Activated T-helper 2 cell treated with anti-CD3 and anti-CD28 coated beads, Interferon-gamma antibody, Interleukin-2, Interleukin-4, amounts not matched to agents 10 μg/mL and 5 μg/mL and 100 μg/mL, durations not matched to agents 14 hours and 24 hours and 36 hours (primary cell): ENCODE measurements at places on chromosomes 3 and 15.

- DNase-seq, result no peak
These were observed 54.4 kb downstream of the ANXA2 start for GRCh38 chr15:60343221-60343970.

DNA sequence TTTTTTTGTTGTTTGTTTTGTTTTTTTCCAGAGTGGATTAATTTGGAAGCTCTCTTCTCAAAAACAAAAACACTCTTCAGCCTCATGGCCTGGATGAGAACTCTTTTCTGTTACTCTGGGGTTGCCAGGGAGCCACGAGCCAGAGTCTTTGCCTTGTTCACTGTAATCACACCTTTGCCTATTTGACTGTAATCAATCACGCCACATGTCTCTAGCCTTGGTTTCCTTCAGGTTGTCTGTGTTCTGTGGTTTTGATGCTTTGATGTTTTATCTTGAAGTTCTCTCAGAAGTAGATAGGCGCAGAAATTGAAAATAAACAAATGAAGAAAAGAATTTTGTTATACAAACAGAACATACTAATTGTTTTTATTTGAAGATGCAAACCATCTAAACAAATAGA, 62.3 kb upstream of the IGF1R start:
- DNase-seq, result no peak

GRCh38 chr3:64023861-64024223, 548 bp upstream of the PSMD6 start:
- no peak for DNase-seq

GRCh38 chr3:178131801-178132200, 404.4 kb upstream of the KCNMB2 start:
- no peak for DNase-seq

- peak; percentile 57 for DNase-seq
These were observed 31.8 kb upstream of the ZNF774 start for GRCh38 chr15:90320062-90320884.

DNA sequence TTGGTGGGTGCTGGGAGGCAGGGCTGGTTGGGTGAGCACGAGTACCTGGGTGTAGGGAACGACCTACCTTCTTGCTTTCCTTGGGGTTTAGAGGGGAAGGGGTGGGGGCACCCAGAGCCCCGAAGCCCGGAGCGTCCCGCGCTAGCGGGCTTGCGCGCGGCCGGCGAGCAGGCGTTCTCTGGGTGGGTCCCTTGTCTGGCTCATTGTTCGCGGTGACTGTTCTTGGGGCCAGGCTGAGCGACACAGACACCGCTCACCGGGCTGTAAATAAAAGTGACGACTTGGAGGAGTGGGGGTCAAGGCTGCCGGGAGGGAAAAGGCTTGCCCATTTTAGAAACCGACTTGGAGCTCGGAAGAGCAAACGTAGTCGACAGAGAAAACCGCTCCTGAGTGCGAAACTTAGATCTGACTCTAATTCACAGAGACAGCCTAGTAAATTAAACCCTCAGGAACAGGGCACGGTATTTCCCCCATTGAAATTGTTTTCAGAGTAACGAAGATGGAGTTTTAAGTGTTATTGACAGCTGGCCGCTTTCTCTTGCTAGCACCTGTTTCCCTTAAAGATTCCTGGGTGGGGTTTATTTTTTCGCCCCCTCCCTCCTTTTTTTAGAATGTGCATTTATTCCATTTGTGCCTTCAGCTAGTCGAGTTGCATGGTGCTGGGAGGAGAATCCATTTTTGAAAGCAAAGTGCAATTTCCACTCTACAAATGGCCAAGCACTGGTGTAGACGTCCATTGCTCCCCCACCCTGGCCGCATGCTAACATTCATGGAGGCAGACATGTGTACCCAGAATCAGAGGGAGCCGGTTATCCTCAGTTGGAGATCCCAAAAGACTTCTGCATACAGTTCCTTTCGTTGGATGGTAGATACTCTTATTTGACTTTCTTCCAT, 532.1 kb upstream of the SEMA6D start:
- no peak for DNase-seq

- no peak for DNase-seq
These were observed 6.1 kb downstream of the GRAMD1C start for GRCh38 chr3:113844622-113845222.

DNA sequence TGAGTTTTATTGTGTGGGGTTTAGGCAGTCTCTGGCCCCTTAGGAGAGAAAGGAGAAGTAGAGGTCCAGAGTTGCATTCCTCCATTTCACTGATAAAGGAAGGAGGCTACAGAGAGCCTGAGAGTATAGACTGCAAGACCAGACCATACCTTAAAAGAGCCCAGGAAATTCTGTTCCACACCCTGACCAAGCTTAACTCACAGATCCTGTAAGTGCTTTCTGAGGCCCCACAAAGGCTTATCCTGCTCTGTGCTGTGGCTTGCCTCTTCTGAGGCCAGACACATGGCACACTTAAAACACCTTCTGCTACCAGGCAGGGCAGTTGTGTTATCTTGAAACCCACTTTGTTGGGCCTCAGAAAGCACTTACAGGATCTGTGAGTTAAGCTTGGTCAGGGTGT, 39.2 kb upstream of the LEKR1 start:
- no peak for DNase-seq

DNA sequence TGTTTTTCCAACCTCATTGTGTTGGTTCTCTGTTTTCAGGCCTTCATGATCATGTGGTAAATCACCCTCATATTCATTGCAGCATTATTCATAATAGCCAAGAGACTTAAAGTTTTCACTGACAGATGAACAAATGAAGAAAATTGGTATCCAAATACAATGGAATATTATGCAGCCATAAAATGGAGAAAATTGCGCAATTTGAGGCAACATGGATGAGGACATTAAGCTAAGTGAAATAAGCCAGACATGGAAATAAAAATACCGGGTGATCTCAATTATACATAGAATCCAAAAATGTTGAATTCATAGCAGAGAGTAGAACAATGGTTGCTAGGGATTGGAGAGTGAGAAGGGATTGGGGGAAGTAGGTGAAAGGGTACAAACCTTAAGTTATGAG, 491.9 kb upstream of the KCNMB2 start:
- DNase-seq, result no peak

DNA sequence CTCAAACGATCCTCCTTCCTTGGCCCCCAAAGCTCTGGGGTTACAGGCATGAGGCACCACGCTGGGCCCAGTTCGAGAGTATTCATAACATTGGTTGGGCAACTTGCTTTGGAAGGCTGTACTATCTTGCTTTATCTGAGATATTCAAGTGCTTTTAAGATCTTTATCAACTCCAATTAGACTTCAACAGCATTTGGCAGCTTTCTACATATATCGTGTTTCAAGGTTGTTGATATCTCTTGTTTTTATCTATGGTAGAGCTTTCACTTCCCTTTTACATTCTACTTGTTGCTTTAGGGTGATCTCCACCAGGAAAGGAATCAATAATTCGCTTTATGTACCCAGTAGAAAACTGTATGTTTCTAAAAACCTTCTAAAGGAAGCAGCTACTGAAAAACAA, 395.3 kb downstream of the IL5RA start:
- DNase-seq, result no peak

- no peak for DNase-seq
These were observed 201.5 kb downstream of the SOX2 start for GRCh38 chr3:181913254-181913653.

- no peak for DNase-seq
These were observed 6.9 kb downstream of the MAP1A start for GRCh38 chr15:43524254-43524845.

DNA sequence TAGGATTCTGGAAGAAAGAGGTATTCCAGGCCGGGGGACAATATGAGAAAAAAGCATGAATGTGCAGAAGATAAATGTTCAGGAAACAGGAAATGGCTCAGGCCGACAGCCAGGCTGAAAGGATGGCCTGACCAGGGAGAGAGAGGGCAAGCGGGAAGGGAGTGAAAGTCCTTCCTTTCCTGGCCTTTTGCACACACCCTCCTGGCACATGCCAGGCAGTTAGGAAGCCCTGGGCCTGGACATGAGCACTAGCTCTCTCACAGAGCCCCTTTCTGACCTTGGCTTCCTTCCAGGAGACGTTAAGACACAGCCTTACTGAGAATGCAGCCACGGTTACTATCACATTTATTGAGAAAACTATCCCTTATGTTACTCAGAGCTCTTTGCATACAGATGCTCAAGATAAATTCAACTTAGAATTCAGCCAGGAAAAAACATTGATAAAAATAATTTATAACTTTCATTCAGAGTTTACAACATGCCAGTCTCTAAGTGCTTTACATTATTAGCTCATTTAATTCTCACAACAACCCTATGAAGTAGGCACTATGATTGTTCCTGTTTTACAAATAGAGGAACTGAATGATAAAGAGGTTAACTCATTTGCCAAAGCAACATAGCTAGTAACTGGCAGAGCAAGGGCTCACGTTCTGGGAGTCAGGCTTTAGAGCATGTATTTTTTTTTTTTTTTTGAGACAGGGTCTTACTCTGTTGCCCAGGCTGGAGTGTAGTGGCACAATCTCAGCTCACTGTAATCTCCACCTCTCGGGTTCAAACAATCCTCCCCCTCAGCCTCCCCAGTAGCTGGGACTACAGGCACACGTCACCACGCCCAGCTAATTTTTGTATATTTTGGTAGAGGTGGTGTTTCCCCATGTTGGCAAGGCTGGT, 39.4 kb upstream of the SMAD3 start:
- DNase-seq, result no peak

DNA sequence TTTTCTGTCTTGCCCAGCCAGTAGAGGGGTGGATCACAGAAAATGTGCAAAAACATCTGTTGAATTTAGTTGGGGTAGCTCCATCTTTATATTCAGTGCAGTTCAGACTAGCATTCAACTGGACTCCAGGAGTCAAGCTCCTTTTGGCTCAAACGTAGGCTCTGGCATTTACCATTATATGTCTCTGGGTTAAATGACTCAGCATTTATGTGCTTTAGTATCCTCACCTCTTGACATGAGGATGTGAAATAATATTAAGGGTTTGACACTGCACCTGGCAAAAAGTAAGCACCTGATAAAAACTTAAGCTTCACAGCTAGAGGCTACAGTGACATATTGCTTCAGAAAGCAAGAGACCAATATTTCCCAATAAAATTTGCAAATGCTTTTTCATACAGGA, 14.8 kb downstream of the PRC1 start:
- no peak for DNase-seq

DNA sequence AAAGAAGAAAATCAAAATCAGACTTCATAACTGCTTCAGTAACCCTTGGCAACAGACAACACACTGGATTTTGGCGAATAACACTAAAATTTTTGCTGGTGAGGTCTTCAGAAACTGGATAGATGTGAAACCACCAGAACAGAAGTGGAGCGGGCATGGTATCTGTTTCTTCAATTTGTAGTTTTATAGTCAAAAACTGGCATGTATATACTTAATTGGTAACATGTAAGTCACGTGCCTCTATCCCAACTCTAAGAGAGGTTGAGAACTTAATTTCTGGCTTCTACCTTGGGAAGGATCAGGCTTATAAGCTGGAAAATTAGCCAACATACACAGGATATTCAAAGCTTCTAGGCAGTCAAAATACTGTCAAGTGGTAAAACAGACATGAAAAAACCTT, 172.6 kb upstream of the CHL1 start:
- DNase-seq, result no peak

DNA sequence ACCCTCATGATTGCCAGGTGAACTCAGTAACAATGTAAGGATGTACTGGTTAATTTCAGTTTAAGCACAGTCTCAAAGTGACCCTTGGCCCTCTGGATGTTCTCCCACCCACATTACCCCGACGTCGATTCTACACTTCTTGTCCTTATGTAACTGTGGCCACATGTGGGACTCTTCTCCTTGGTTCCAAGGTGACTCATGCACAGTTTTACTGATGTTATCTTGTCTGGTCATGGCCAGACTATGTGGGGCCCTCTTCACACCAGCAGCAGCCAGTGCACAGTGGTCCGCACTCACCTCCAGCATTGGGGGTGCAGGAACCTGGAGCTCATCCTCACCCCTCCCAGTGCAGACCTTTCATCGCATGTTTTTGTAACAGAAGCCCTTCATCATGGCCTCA, 519.4 kb downstream of the OCA2 start:
- DNase-seq, result no peak

GRCh38 chr3:122294359-122294758, 30.7 kb upstream of the CSTA start:
- DNase-seq, result no peak

- no peak for DNase-seq
These were observed 7.4 kb downstream of the ZXDC start for GRCh38 chr3:126468028-126468891.

DNA sequence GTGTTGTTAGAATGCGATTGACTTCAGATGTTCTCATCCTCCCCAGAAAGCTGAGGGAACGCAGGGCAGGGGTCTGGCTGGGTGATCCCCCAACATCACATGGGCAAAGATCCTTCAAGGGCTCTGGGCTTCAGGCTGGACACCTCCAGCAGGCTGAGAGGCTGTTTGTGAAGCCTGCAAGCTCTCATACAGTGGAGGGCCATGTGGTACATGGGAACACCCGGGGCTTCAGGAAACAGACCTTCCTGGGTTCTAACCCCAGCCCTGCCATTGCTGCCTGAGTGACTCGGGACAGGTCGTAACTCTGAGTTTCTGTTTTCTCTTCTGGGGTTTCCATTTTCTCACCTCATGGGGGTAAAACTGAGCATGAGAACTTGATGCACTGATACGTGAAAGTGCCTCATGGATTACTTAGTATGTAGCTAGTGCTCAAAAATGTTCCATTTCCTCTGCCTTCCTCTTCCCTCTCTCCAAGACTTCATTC, 81.2 kb downstream of the TLE3 start:
- DNase-seq, result no peak

DNA sequence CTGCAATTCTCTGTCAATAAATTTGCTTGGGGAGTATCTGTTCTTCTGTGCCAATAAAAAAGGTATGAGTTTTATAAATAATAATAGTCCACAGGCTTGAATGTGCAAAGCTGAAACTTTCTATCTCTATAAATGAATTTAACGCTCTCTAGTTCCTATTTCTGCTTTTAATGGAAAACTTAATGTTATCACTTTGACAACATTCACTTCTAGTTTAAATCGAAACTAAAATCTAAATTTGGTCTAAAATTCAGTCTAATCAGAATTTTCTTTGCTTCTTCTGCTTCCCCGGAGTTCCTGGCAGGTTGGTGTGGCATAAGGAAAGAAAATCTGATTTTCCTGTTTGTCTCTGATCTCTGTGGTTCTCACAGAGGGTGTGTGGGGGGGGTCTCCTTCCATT, 450.1 kb upstream of the TBL1XR1 start:
- DNase-seq, result no peak

GRCh38 chr3:42906070-42906847, at the start of gene ZNF662:
Gene ZNF662, plus strand, starts transcription at chr3:42906142. Its CDS starts 1,973 bp downstream, at chr3:42908115.
- DNase-seq, result no peak

DNA sequence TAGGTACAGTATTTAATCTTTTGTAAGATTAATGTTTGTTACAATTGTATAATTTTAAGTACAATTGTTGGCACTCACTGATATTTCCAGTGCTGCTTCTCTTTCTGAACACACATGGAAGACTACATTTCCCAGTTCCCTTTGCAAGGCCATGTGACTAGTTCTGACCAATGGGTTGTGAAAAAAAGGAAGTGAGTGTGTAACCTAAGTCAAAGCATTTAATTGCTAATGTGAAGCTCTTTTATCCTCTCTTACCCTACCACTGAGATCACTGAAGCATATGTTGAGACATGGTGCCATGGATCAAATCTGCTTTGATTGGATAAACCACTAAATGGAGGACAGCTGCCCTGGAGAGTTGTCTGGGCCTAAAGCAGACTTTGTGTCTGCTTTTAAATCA, 83.9 kb upstream of the PLXND1 start:
- no peak for DNase-seq

GRCh38 chr15:66233487-66234415, 19.8 kb downstream of the MEGF11 start:
- no peak for DNase-seq
